ENCODE measurements at places on chromosomes 11 and 22.

DNA sequence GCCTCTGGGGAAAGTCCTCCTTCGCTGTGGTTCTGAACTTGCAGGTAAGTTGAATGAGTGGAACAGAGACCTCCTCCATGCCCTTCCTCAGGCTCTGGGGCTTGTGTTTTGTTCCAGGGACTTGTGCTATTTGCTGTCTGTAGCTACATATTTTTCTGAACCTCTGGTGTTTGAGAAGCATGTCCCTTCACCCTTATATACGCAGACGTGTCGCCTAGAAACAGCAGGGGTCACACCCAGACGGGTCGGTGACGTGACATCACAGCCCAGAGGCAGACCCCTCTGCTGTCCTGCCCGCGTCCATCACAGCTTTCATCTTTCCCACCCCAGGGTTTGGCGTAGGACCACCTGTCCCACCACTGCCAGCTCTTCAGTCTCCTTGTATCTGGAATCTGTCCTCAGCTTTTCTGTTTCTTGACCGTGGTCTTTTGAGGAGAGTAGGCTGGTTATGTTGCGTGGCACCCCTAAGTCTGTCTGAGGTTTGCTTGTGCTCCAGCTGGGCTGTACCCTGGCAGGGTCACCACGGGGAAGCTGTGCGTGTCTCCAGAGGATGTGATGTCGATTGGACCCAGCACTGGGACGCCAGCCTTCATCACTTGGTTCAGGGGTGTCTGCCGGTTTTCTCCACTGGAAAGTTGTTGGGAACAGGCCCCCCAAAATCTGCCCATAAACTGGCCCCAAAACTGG lies 13.4 kb upstream of the MUC5B start:
- DNase-seq = no peak

GRCh38 chr11:93648158-93648557 lies 13.3 kb upstream of the CEP295 start:
- DNase-seq = no peak

DNA sequence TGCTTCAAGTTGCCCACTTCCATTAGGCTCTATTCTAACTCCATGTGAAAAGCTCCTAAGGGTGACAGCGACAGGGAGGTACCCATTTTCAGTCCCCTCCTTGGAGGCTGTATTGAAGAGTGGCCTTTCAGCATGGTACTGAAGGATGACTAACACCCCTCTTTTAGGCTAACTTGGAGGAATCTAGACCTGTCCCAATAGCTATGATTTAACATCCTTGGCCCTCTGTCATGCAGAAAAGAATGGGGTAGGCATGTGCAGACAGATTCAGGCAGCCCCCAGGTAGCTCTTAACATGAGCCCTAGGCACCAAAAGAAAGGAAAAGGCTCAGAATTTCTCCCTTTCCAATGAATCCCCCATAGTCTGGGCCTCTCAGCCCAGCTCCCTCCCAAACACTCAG lies 89.3 kb upstream of the AMOTL1 start:
- DNase-seq = no peak

GRCh38 chr11:94751786-94752185 lies 16.4 kb upstream of the AMOTL1 start:
- DNase-seq = no peak

GRCh38 chr11:117055469-117055868 lies 42.8 kb downstream of the SIK3 start:
- DNase-seq = no peak

GRCh38 chr11:64772303-64773018 lies 5.9 kb downstream of the SF1 start:
- no peak for DNase-seq

GRCh38 chr22:29797351-29797750 lies 30.2 kb downstream of the UQCR10 start:
- DNase-seq = no peak

DNA sequence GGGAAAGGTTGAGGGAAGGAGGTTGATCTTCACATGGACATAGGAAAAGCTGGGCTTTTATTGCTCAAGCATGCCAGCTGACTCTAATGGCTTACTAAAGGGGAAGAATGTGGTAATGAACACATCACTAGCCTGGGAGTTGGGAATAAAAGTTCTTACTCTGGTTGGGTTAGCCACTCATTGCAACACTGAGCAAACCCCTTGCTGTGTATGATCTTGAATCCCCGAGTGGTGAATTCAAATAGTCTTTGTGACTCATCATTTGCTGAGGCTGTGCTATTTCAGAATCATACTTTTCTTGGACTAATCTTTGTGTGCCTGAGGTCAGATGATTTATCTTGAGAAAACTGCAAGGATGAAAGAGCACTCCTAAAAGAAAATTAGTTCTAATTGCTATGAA lies 304.1 kb upstream of the ANO5 start:
- peak; percentile 20 for DNase-seq

- no peak for DNase-seq
These were observed 2.6 kb upstream of the NUDT8 start for GRCh38 chr11:67632175-67632981.

DNA sequence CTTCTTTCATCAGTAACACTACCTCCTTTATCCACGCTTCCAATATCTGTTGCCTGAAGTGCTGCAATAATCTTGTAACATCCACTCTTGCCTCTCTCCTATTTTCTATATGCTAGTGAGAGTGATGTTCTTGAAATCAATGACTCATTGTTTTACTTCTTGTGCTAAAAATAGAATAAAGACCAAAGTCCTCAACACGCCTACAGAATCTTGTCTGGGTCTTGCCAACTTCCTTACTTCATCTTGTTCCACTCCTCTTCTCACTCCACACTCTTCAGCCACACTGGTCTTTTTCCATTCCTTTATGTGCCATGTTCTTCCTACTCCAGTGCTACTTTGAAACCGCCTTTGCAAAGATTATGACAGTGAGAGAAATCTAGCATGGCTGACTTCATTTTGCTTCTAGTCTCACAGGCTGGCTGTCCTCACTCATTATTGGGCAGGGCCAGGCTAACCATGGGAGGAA lies 136.4 kb downstream of the CCDC81 start:
- no peak for DNase-seq

GRCh38 chr11:93542811-93543229 lies 371 bp downstream of the SMCO4 start:
- no peak for DNase-seq

DNA sequence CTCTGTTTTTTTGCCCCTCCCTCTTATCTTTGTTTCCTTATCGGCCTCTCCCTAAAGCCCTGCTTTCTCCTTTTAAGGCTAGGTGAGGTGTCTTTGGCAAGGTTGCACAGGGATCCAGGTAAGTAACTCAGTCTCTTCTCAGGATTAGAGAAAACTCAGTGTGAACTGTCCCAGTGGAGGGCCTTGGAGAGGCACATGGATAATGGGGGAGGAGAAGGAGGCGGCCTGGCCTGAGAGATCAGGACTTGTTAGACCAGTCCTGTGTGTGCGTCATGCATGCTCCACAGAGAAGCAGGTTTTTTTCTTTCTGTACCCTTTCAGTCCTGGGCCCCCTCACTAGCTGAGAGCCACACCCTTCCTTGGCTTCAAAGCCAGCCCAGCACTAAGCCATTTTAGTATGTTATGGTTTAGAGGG lies 19.9 kb downstream of the CTNND1 start:
- no peak for DNase-seq
